Inflammatory macrophage (primary cell): ENCODE measurements at places on chromosomes 7 and 10.

GRCh38 chr7:102093599-102094315 is 192.9 kb upstream of the SH2B2 start:
- DNase-seq = peak; percentile 37

DNA sequence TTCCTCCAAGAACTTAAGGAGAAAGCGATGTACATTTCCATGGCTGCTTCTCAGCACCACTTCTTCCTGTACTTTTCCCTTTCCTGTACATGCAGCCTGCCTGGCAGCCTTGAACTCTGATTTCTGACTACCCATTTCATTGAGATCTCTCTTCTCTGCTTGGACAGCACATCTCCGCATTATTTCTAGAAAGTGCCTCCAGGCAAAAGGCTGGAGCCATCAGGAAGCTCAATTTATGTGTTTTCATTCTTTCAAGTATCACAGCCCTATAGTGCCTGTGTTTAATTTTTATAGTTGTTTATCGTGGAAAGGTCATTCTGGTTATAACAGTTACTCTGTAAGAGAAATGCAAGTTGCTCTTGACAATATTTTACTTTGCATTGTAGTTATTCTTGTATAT is 688.0 kb upstream of the ANKRD30A start:
- DNase-seq = no peak

DNA sequence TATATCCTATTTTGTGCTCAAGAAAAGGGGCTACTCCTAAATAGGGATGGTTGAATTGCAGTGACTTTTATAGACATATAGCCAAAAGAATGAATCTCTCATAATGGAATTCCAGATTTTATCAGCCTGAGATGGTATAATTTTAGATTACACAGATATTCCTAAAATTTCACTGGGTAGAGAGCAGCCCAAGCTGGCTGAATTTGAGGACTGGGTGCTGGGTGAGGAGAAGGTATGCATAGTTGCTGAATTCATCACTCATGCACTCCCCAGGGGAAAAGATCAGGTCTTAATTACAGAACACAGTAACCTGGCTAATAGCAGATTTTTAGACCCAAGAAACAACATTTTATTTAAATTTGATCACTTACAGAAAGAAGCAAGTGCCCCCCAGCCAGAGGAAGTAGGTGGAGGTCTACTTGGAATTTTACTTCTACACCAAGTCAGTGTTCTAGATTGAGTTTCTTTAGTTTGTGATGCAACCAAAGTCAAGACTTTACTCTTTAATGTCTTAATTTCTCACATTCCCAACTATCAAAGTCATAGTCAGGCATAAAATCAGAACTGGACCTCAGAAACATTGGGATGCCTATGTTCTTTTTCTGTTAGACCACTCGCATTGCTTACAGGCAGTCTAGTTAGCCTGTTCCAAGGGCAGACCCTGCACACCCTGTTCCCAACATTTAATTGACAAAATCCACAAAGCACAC is 337.4 kb upstream of the PODXL start:
- no peak for DNase-seq

GRCh38 chr7:44187636-44188416 is 1.4 kb downstream of the GCK start:
- no peak for DNase-seq

DNA sequence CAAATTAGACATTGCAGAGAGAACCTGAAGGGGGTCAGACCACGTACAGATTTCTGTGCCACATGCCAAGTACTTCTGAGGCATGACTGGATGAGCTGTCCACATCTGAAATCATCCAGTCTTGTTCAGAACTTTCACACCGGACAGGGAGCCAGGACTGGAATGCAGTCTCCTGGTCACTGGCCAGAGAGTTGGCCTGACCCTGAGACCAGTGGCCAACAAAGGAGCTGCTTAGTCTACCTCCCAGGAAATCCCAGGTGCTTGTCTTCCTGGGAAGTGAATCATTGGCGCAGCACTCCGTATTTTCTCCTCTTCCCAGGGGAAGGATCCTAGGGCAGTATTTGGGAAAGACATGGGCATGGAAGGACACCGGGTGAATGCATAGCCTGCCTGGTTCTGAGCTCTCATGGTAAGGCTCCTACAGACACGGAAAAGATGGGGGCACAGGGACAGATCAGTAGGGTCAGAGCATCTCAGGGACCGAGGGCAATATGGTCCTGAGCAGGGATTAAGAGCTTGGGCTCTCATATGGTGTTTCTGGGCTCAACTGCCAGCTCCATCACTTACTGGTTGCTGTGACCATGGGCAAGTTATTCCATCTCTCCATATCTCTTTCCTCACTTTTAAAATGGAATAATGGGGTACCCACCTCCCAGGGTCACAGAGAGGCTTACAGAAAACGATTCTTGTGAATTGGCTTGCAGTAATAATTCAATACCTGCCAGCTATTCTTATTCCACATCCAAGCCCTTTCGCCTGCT is 1.3 kb upstream of the SCD start:
- DNase-seq = no peak

- no peak for DNase-seq
Observed at GRCh38 chr10:69804775-69805174, 3.1 kb downstream of the COL13A1 start.

DNA sequence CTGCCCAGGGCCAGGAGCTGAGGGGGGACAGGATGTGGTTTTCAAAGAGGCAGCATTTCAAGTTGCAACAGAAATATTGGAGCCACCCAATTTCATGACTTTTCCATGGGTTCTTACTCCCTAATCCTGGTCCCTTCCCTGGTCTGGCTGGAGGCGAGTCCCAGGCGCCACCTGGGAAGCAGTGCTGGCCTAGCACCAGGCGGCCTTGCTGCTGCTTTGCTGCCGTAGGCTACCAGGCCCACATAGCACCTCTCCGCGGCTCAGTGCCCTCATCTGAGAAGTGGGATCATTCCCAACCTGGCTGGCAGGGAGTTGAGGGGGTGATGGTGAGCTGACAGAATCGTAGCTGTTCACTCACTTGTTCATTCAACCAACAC is 33.7 kb downstream of the ZMIZ1 start:
- DNase-seq = no peak

GRCh38 chr7:601595-602340 is 82.1 kb upstream of the PDGFA start:
- peak; percentile 89 for DNase-seq
